ENCODE measurements at places on chromosomes 7 and 10.

GRCh38 chr7:64887756-64888508 lies 15.1 kb upstream of the ZNF273 start:
- DNase-seq, result no peak

DNA sequence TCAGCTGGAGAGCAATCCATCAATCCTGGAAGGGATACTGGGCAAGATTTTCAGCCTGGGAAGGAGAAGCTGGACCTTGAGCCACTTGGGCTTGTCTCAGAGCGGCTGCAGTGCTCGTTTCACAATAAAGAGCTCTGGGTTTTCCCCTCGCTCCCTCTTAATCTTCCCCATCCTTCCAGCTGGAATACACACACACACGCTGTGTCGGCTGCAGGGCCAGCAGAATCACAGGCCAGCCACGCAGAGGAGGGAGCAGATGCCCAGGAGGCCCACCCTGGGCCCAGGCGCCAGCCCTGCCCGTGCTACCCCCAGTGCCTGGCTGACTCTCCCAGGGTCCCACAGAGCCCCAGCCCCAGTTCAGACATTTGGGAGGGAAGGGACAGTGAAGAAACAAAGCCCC lies 255.1 kb downstream of the TNS3 start:
- DNase-seq, result peak; percentile 81

DNA sequence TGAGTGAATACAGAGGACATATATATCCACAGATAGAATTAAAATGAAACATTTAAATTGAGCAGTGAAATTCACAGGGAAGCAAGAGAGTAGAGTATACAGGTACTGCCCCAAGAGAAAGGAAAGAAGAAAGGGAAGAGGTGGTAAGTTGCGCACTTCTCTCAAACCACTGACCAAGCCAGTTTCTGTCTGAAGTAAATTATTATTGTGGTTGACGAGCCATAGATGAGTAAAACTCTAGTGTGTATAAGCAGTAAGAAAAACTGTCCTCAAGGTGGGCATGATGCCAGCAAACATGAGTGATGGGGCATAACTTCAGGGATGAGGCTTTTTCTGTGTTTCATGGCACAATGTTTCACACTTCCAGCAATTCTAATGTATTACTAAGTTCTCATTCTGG lies 4.4 kb upstream of the BET1 start:
- DNase-seq, result peak; percentile 28

DNA sequence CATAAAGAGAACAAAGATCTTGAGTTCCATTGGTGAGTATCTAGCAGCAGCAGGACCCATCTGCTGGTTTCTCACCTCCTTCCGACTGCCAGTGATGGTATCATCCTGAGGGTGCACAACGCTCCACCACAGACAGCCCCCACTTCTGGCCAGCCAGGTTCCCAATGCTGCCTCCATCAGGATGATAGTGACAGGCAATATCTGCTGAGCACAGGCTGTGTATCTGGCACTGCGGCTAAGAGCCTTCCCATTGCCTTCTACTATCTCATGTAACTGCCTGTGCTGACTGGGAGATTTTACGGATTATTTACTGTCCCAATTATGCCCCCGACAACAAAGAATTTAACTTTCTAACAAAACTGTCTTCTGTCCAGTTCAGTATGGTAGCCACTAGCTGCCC lies 352.4 kb upstream of the AOAH start:
- no peak for DNase-seq

DNA sequence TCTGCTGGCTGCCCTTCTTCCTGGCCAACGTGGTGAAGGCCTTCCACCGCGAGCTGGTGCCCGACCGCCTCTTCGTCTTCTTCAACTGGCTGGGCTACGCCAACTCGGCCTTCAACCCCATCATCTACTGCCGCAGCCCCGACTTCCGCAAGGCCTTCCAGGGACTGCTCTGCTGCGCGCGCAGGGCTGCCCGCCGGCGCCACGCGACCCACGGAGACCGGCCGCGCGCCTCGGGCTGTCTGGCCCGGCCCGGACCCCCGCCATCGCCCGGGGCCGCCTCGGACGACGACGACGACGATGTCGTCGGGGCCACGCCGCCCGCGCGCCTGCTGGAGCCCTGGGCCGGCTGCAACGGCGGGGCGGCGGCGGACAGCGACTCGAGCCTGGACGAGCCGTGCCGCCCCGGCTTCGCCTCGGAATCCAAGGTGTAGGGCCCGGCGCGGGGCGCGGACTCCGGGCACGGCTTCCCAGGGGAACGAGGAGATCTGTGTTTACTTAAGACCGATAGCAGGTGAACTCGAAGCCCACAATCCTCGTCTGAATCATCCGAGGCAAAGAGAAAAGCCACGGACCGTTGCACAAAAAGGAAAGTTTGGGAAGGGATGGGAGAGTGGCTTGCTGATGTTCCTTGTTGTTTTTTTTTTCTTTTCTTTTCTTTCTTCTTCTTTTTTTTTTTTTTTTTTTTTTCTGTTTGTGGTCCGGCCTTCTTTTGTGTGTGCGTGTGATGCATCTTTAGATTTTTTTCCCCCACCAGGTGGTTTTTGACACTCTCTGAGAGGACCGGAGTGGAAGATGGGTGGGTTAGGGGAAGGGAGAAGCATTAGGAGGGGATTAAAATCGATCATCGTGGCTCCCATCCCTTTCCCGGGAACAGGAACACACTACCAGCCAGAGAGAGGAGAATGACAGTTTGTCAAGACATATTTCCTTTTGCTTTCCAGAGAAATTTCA lies 1.7 kb downstream of the ADRB1 start:
- no peak for DNase-seq

DNA sequence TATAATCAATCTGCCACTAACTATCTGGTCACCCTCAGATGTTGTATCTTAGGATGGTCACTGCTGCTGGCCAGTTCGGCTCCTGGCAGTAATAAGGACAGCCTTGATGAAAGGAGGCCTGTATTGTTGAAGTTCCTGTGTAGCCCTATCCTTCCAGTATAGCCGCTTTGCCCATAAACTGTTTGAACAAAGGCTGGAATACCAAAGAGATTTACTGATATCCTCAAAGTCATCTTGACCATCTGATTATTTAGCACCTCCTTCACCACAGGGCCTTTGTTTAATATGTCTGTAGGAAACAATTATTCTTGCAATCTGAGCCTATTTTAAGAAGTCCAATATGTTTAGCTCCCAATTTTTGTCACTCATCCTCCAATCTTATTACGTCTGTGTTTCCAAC lies 77.7 kb downstream of the HYCC1 start:
- DNase-seq, result no peak

DNA sequence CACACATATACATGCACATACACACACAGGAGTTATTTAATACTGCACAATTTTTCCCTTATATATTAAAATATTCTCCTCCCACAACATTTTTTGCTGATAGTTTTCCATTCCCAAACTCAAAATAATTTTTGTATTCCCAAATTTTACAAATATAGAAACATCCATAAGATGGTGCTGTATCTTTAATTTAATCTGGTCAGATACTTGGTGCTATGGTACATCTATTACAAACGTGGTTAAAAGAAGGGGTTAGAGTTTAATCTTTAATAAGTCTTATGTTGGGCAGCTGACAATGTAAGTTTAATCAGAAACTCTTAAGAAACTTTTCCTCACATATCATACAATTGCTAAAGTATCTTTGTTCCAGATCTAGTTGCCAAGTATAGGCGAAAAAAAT lies 10.2 kb upstream of the CADPS2 start:
- no peak for DNase-seq

DNA sequence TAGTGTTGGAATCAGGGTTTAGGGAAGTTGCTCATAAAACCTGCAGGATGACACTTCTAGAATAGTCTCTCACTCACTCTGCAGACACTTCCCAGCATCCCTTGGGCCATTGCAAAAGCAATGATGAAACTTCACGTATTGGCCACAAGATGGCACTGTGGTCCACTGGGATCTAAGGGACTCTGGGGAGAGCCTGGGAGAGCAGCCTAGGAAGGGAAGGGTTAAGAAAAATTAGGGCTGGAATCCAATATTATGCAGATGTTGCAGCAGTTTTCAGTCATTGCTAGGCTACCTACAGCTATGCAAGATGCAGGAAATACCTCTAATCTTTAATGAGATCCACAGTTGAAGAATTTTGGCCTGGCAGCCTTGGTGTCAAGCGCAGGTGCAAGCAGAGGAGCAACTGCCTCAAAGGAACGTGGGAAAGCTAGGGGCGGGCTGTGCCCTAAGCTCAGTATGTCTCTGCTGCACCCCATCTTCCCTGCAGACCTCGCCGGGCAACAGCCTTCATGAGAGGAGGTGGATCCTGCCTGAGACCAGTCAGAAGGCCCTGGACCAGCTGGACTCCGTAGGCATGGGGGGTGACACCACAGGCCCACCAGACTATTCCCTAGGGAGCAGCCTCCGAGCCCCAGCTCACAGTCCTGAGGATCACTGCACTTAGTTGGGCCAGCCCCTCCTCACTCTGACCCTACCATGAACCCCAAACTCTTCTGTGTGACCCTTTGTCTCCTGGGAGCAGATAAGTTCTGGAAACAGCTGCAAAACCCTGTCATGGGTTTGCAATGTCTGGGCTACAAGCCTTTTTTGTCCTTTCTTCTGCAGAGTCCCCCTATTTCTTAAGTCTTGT lies 127.9 kb upstream of the PRSS58 start:
- peak; percentile 75 for DNase-seq
